Activated CD4-positive, CD25-positive, alpha-beta regulatory T cell treated with anti-CD3 and anti-CD28 coated beads, Interleukin-2, amount 50 U/mL, for 16 hours (primary cell): ENCODE measurements at places on chromosomes 5 and 9.

- no peak for DNase-seq
These were observed 12.9 kb downstream of the SREK1 start for GRCh38 chr5:66157046-66157445.

DNA sequence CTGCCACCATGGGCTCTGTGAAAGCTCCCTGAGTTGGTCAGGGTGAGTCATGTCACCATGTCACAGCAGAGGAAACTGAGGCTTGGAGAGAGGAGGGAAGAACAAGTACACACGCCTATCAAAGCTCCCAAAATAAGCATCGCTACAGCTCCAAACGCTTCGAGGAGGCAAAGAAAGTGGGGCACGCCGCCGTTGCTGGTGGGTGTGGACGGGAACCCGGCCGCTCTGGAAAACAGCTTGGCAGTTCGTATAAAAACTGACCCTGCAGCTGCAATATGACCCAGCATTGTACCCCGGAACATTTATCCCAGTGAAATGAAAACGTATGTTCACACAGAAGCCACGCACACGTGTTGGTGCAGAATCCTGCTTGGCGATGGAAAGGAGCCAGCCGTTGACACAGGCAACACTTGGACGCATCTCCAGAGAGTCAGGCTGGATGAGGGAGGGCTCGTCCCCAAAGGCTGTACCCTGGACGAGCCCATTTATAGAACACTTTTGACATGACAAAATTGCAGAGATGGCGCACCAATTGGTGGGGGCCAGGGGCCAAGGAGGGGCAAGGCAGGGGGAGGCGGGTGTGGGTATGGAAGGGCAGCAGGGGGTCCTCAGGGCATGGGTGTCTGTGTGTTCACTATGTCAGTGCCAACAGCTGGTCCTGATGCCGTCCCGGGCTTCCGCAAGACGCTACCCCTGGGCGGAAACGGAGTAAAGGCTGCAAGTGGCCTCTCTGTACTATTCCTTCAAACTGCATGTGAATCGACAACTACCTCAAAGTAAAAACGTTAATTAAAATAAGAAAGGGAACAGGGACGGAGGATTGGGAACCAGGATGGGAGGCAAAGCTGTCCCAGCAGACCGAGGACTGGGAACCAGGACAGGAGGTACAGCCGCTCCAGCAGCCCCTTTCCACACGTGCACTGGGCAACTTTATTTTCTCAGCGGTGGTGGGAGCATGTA, 173.0 kb downstream of the OLFM1 start:
- no peak for DNase-seq

- DNase-seq = no peak
These were observed 182.2 kb downstream of the MCTP1 start for GRCh38 chr5:95102687-95103086.

DNA sequence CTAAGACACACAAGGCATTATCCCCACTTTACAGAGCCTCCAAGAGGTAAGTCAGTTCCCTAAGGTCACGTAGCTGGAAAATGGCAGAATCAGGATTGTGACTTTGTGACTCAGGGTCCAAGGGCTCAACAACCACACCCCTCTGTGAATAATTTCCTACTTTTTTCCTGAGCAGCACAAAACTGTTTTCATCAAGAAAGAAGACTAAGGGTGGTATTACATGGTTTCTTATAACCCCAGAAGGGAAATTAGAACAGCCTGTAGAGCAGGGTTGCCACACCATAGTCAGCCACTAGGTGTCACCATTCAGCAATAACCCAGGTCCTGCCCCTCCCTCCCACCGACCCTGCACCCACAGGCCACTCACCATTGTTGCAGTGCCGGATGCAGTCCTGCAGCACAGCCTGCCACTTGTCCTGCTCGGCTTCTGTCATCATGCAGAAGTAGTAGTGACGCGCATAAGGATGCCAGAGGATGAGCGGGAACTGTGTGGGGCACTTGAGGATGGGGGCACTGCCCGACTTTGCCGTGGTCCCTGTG, 72.1 kb downstream of the LRSAM1 start:
- DNase-seq = no peak

DNA sequence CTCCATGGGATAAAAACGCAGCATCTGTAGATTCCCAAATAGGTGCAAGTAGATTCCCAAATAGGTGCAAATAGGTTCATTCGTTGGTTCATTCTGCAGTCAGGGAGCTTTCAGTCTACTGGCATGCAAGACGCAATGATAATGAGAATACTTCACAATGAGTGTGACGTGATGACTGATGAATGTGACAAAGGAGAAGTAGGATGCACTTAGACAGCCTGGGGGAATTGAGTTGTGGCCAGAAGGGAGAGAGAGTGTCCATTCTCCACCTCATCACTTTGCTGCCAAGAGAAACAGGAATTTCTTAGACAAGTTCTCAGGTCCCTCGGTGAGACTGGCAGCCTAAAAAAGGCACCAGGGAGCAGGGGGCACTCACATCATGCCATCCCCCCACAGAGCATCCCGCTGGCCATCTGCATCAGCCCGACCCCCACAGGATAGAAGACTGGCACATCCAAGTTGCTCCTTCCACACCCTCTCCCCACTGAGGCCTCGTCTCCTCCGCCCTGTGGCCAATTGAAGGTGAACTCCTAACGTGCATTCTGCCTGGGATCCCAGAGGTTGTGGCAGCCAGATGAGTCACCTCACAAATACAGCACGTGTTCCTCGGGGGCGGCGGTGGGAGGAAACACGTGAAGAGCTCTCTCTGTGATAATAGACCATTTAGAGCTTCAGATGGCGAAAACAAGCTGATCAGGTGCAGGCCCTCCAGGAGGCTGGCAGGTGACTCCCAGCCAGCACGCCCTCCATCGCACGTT, 19.9 kb upstream of the KCNIP1 start:
- DNase-seq = no peak

- no peak for DNase-seq
These were observed 542.9 kb downstream of the CDH9 start for GRCh38 chr5:26495437-26495836.

DNA sequence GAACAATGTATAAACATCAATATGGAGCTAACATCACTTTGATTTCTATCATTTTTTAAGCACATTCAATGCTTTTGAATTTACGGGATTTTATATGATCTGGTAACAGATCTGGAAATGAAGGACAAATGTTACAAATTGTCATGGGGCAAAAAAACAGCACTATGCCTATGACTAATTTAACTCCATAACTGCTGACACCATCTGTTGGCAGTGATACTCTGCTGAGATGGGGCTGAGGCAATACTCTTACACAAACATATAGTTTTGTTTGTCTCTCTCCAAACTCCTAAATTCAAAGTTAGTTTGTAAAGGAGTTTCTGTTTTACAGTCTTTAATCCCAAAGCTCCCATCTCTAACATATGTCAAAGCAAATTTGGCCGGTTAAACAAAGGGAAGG, 132.5 kb upstream of the FER start:
- no peak for DNase-seq

DNA sequence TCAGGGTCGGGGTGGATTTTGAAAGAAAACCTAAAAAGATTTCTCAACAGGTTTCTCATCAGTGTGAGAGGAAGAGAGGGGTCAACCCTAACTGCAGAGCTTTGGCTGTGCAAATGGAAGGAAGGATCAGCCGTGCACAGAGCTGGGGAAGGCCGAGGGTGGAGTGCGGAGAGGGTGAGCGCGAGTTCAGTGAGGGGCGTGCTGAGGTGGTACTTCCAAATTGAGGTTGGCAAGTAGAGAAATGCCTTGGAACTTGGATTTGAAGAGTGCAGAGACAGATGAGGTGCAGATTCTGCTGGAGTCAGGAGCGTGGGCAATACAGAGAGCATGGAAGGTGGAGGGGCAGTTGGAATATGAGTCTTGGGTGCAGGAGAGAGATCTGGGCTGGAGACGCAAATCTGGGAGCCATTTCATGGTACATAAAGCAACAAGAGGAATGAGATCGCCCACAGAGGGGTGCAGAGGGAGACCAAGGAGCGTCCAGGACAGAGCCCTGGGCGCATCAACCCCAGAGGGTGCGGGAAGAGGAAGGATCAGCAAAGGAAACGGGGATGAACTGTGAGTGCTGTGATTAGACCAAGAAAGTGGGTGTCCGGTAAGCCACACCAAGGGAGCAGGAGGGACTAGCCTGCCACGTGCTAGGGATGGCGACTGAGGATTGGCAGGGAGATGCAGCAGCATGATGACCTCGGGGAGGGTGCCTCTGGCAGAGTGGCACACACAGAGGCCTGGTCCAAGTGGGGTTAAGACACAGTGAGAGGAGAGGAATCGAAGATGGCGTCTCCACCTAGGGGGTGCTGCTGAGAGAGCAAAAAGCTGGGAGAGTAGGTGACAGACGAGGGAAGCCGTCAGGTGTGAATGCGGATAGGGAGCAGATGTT, 105.8 kb downstream of the ADAMTS2 start:
- DNase-seq = no peak

GRCh38 chr9:99948896-99949295, 42.4 kb downstream of the STX17 start:
- DNase-seq = no peak

GRCh38 chr5:36535859-36536615, 70.4 kb upstream of the SLC1A3 start:
- DNase-seq = no peak

DNA sequence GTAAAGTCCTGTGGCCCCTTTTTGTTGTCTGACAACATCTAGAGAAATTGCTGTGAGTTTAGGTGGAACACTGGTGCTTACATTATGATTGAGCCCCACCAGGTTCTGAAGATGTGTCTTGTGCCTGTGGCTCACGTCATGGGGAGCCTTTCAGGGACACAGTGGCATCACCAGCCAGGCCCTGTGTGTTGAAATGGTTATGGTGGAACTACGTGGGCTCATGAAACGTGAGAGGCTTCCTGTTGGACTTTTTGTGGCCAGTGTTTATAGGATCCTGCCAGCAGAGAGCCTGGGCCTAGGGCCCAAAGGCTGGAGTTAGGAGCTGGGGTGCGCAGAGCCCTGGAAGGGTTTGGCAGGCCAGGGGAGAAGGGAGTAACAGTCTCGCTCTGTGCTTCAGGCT, 46.8 kb downstream of the TENT4A start:
- no peak for DNase-seq

DNA sequence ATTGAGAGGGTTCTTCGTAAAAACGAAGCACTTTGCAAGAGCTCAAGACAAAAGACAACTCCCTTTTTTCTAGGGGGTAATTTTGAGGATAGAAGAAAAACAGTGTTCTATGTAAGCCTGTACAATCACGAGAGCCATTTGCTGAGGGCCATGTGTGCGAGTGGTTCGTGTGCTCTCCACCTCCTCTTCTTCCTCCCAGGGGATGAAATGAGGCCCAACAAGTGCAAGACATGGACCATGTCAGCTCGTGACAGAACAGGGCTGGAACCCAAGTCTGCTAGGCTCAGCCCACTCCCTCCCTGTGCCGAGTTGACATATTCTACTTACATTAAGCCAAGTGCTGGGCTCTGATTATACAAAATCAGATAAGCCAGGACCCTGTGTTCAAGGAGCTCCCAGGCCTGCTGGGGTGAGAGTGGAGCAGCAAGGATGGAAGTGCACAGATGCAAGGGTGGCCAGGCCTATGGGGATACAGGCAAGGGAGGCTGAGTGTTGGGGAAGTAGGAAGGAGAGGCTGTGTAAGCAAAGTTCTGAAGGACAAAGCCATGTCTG, 97.9 kb upstream of the MSX2 start:
- no peak for DNase-seq

DNA sequence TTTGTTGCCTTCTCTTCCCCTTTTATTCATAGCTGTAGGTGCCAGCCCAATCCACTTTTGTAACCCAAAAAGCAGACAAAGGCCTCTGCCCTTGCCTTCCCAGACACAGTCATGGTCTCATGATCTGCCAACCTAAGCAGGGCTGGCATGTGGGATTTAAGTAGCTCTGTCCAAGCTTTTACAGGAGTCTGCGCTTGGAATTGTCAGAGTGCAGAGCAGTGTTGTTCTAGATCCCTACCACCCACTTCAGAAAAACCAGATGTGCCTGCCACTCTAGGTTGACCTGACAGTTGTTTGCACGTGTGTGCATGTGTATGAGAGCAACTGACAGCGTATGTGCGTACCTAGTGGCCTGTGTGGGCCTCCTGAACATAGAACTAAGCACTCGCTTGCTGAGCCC, 87.8 kb upstream of the SPRY4 start:
- no peak for DNase-seq

DNA sequence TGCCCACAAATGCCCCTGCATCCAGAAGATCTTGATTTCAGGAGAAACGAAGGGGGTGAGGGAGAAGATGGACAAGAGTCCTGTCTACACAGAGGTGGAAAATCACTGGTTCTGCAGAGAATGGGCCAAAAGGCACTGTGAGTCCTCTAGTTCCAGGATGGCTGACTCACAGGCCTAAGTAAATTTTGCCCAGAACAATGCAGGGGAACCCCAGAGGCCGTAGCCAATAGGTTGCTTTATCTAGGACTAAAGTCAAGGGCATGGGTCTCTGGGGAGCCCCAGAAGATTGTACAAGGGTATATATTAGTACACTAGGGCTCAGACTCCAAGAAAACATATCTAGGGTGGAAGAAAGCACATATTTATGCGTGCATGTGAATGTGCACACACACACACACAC, 98.0 kb downstream of the SLIT3 start:
- DNase-seq = no peak

- DNase-seq = no peak
These were observed 32.0 kb upstream of the HMCN2 start for GRCh38 chr9:130233587-130233945.

- DNase-seq = no peak
These were observed 87.4 kb upstream of the CCL21 start for GRCh38 chr9:34797367-34797766.

- DNase-seq = no peak
These were observed 133.0 kb downstream of the SLF1 start for GRCh38 chr5:94751460-94751859.

DNA sequence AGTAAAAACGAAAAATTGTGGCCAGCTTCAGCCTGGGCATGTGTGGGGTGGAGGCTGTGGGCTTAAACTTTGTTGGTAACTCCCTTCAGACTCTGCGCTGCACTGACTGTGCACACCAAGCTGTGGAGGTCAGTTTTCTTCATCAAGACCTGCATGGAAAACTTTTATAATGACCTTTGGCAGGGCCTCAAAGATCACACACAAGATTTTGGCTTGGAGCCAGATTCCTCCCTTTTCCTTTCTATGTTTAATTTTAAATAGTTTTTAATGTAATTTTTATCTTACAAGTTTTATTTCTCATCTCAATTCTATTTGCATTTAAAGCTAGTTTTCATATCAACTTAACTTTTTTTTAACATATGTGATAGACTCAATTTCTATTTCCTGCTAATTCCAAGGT, 1211.1 kb upstream of the CDH18 start:
- no peak for DNase-seq

DNA sequence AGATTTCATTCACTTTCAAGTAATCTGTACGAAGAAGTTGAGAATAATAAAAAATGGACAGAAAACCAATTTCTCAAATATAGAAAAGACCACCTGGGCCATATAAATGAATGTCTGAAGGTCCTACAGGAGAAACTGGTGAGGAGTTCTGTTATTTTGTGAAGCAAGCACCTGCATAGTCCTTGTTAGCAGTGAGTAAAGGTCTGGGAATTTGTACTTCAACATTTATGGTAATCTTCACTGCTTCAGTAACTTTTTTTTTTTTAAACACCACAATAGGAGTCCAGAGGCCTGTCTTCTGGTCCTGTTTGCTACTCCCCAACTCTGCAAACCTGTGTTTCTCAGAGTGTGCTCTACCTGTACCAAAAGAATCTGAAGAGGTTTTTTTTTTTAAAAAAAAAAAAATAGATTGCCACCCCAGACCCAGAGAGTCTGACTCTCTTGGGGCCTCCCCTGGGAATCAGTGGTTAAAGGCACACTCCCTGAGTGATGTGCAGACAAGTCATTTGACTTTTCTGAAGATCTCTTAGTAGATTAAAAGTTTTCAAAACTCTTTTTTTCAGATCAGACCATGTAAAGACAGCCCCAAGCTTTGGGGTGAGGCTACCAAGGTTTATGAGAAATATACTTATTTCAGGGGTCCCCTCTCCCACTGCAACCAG, 55.5 kb downstream of the FAM81B start:
- DNase-seq = no peak
